Hematopoietic multipotent progenitor cell treated with erythropoietin and hydrocortisone succinate and interleukin-3 and kit ligand, for 17 days (in vitro differentiated cells): ENCODE measurements at places on chromosomes 7 and 10.

- no peak for DNase-seq
Observed at GRCh38 chr10:47035819-47036337, 124.7 kb downstream of the PTPN20 start.

- no peak for DNase-seq
Observed at GRCh38 chr7:78959477-78959876, 494.0 kb downstream of the MAGI2 start.

DNA sequence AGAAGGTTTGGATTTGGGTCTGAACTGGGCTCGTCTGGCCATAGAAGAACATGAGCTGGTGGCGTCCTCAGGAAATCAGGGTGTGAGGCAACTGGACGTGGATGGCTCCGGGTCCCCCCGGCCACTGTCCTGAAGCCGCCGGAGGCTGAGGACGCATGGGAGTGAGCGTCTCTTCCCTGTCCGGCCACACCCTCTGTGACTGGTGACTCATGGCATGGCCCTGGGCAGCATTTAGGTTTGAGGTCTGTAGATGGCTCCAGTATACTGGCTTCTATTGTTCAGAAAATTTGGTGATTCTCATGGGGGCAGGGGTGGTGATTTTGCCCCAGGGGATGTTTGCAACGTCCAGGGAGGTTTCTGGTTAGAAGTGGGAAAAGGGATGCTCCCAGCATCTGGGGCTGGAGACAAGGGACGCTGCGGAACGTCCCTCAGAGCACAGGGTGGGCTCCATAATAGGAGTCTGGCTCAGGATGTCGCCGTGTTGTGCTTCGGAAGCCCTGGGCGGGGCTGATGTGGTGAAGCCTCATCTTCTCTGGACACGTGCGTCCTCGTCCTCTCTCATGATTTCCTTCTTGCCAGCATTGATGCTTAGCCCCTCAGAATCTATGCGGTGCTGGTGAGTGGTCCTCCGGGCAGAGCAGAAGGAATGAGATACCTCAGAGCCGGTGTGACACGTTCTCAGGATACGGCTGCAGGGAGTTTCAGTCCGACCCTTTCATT is 49.9 kb downstream of the PITRM1 start:
- no peak for DNase-seq

GRCh38 chr10:47331491-47331890 is 9.2 kb downstream of the GDF2 start:
- DNase-seq = no peak

GRCh38 chr7:148699782-148700629 is 1.3 kb downstream of the CUL1 start:
- peak; percentile 20 for DNase-seq

DNA sequence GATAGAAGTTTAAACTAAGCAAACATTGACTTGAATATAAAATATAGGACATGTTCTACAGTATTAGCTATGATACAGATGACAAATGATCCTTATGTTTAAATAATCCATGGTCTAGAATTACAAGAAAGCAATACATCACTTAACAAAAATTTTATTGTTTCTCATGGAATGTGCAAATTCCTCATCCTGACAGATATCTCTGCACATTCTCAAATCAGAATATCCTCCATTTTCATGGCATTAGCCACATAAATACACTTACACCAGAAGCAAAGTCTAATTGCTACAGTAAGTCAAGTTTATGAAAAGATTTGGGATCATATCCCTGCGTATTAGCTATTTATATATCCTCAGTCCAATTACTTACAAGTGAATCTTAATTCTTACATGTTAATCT is 57.6 kb downstream of the PCLO start:
- DNase-seq = no peak

- DNase-seq = no peak
Observed at GRCh38 chr7:15915686-15916293, 229.3 kb upstream of the MEOX2 start.

GRCh38 chr10:132497861-132498561 is 39.6 kb upstream of the INPP5A start:
- DNase-seq = no peak

DNA sequence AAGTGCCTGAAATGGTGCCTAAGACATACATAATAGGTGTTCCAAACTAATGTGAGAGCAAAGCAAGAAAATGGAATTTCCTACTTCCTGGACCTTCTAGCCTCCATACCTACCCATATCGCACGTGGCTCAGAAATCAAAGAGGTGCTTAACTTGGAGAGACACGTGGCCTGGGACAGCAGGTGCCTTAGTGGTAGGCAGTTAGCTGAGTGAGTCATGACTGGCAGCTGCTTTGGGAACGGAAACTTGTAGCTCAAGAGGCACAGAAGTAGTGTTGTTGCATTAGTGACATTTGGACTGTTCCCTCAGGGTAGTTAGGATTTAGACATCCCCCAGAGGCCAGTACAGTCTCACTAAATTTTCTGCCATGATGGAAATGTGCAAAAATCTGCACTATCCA is 12.0 kb upstream of the BMPER start:
- DNase-seq = no peak

GRCh38 chr7:143929224-143929920 is 5.7 kb upstream of the OR2F2 start:
- no peak for DNase-seq

- DNase-seq = peak; percentile 74
Observed at GRCh38 chr10:5949009-5949759, 28.2 kb downstream of the IL15RA start.

GRCh38 chr7:111741811-111742240 is 179.5 kb upstream of the IMMP2L start:
- peak; percentile 31 for DNase-seq

- DNase-seq = no peak
Observed at GRCh38 chr7:22718200-22718711, 8.7 kb upstream of the IL6 start.
